ENCODE measurements at places on chromosomes 2 and 18. TPM values are rescaled to one million over a fixed set of nuclear protein-coding genes. Genes with fewer than 3 reads are reported as not detected.

M1AP gene
- not detected for total RNA-seq

DTNA gene
- total RNA-seq: 54.9 TPM

GREB1L gene
- total RNA-seq: 0.31 TPM

HOXD13 gene
- total RNA-seq: not detected

CXCR1 gene
- total RNA-seq: not detected

BOLL gene
- not detected for total RNA-seq

Data from occipital lobe (tissue), 3 donors.